NCI-H2171 (cell line): ENCODE measurements at places on chromosomes 3 and 15.

- DNase-seq = no peak
These were observed 2.3 kb downstream of the CHP1 start for GRCh38 chr15:41233367-41233771.

DNA sequence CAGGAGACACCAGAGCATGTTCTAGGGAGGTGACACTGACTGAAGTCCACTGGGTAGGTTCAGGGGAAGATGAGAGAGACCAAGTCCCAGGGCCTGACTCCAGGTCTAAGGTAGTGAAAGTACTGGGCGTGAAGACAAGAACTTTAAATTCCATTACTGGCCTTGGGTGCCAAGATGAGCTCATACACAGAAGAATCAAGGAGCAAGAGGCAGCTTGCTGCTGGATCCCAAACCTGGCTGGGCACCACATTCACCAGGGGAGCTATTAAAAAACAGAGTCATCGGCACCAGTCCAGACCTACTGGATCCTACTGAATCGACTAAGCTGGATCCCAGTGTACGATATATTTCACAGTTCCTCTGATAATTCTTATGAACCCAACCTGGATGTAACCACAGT, 42.1 kb upstream of the ATG7 start:
- no peak for DNase-seq

DNA sequence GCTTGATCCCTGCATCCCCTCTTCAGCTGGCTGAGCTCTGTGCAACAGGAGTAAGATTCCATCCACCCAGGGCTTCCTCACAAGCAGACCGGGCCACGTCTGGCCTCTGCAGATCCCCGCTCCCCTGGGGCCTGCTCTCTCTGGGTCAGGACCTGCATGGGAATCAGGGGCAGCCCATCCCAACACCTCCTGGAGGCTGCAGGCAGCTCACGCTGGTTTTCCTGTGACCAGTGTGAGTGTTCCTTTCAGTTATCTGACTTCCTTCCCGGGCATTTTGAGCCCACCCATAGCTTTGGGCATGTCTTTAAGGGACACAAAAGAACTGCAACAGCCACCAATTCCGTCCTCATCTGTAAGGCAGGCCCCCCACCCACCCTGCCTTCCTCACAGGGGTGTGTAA, 16.3 kb downstream of the NUP210 start:
- DNase-seq = no peak

GRCh38 chr3:194314388-194315068, 36.6 kb downstream of the CPN2 start:
- DNase-seq = no peak
